ENCODE measurements at places on chromosomes 5 and 9. TPM values are rescaled to one million over a fixed set of nuclear protein-coding genes. Genes with fewer than 3 reads are reported as not detected.

The MATR3 gene
- total RNA-seq = 200 TPM

The GABRP gene
- total RNA-seq = not detected

The PCDHGA12 gene
- total RNA-seq = 37.8 TPM

The C5orf46 gene
- not detected for total RNA-seq

The CKMT2 gene
- total RNA-seq = not detected

The ETF1 gene
- total RNA-seq = 128 TPM

The CKS2 gene
- 10.4 TPM for total RNA-seq

The FCN2 gene
- not detected for total RNA-seq

The GLRA1 gene
- not detected for total RNA-seq

The MYORG gene
- total RNA-seq = 1.1 TPM

The TMEM232 gene
- 1.6 TPM for total RNA-seq

The LECT2 gene
- total RNA-seq = not detected

The ZNF366 gene
- under 0.01 TPM for total RNA-seq

The ACTBL2 gene
- not detected for total RNA-seq

The INSL4 gene
- total RNA-seq = not detected

The DDX41 gene
- total RNA-seq = 63.6 TPM

The NINJ1 gene
- total RNA-seq = 13.5 TPM

The CD14 gene
- total RNA-seq = 6.3 TPM

The TERT gene
- not detected for total RNA-seq

The SLC25A2 gene
- 1.9 TPM for total RNA-seq

The NR6A1 gene
- total RNA-seq = 0.97 TPM

The SPINK6 gene
- not detected for total RNA-seq

The FAM153A gene
- 0.24 TPM for total RNA-seq

The CAMLG gene
- 35.0 TPM for total RNA-seq

The LSM11 gene
- 3.1 TPM for total RNA-seq

The CARTPT gene
- not detected for total RNA-seq

The APBA1 gene
- 11.5 TPM for total RNA-seq

The FRMPD1 gene
- total RNA-seq = not detected

The CCDC171 gene
- total RNA-seq = 2.4 TPM

The CSF1R gene
- total RNA-seq = 0.16 TPM

The ZNF483 gene
- total RNA-seq = 4.4 TPM

The TEX48 gene
- total RNA-seq = not detected

The OMD gene
- 8.0 TPM for total RNA-seq

The DNAH5 gene
- total RNA-seq = 0.97 TPM

Measured in hair follicle dermal papilla cell (primary cell).